ENCODE measurements at places on chromosomes 11 and 22.
A peak's percentile ranks its signal among the peaks of the same experiment; 100 is the strongest.

- DNase-seq, result no peak
Measured at GRCh38 chr11:42975180-42975529, 336.6 kb upstream of the API5 start.

- no peak for DNase-seq
Measured at GRCh38 chr11:3920148-3920852, 64.8 kb downstream of the STIM1 start.

DNA sequence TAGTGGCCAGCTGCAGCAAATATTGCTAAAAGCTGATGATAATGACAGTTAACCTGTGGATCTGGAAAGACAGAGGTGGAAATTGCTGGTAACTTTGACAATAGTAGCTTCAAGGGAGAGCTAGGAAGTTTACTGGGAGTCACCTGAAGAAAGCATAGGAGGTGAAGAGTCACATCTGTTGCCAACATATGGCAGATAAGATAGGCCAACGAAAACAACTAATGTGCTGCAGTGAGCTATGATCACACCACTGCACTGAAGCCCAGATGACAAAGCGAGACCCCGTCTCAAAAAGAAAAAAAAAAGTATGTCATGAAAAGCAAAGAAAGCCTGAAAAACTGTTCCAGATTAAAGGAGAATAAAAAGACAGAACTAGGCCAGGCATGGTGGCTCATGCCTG, 4.3 kb upstream of the PRDM10 start:
- no peak for DNase-seq

DNA sequence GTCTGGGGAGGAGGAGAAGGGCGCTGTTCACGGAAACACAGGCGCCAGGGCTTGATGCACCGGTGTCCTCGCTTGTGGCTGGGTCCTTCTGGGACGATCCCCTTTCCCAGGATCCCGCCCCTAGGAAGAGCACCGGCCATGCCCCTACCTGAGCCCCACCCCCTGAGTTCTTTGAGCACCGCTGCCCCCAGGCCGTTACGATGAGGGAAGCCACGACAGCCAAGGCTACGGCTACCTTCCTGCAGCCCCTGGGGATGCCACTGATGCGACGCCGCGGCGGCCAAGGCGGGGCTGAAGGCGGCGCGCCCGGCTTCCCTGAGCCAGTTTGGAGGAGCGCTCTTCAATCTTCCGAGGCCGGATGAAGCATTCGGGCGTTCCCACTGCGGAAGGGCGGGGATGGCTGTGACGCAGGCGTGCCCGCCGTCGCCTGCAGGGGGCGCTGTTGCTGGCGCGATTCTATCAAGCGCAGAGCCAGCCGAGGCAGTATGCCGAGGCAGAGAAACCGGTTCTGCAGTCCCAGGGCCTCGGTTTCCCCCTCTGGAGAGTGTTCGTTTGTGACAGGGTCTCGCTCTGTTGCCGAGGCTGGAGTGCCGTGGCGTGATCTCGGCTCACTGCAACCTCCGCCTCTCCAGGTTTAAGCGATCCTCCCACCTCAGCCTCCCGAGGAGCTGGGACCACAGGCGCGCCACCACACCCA, 9.7 kb upstream of the NEFH start:
- DNase-seq, result peak; percentile 45

GRCh38 chr11:98512938-98513337, 507.8 kb upstream of the CNTN5 start:
- DNase-seq, result no peak

- DNase-seq, result no peak
Measured at GRCh38 chr11:58639669-58640068, 17.2 kb downstream of the CNTF start.

DNA sequence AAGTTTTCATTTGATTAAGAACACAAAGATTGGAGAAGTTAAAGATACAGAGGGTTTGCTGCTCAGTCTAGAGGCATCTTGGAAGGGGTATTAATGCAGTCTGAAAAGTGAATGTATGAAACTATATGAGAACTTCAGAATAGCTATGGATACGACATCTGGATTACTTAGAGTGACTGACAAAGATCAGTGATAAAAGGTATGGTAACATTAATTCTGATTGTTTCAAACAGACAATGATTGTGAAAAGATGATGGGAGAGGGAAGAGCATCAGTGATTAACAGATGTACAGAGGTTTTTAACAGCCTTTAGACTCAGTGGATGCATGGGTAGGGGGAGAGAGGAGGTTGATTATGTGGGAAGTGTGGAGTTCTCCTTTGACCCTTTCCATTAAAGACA, 919.4 kb upstream of the CNTN5 start:
- no peak for DNase-seq

- DNase-seq, result no peak
Measured at GRCh38 chr22:35046744-35047462, 19.1 kb upstream of the ISX start.

GRCh38 chr11:20160425-20161229, at the start of gene DBX1:
DBX1 (minus strand) TSS chr11:20160475; CDS start chr11:20160324, 151 bp downstream.
- no peak for DNase-seq

DNA sequence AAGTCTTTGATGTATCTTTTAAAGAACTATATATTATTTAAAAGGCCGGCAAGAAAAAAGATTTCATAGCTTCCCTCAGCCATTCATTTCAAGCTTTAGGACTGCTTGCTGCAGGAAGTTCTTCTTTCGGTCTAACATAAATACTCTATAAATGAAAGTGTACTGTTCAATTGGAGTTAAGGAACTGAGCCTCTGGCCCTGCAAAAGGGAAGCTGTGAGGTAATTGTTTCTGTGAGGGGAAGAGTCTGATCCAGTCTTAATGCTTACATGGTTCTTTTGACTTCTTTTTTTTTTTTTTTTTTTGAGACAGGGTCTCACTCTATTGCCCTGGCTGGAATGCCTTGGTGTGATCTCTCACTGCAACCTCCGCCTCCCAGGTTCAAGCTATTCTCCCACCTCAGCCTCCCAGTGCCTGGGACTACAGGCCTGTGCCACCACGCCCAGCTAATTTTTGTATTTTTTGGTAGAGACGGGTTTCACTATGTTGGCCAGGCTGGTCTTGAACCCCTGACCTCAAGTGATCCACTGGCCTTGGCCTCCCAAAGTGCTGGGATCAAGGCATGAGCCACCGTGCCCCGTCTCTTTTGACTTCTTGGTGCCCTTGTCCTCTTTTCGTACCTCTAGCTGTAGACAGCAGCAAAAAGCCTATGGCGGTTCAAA, 4.7 kb upstream of the TRIM29 start:
- peak; percentile 72 for DNase-seq

DNA sequence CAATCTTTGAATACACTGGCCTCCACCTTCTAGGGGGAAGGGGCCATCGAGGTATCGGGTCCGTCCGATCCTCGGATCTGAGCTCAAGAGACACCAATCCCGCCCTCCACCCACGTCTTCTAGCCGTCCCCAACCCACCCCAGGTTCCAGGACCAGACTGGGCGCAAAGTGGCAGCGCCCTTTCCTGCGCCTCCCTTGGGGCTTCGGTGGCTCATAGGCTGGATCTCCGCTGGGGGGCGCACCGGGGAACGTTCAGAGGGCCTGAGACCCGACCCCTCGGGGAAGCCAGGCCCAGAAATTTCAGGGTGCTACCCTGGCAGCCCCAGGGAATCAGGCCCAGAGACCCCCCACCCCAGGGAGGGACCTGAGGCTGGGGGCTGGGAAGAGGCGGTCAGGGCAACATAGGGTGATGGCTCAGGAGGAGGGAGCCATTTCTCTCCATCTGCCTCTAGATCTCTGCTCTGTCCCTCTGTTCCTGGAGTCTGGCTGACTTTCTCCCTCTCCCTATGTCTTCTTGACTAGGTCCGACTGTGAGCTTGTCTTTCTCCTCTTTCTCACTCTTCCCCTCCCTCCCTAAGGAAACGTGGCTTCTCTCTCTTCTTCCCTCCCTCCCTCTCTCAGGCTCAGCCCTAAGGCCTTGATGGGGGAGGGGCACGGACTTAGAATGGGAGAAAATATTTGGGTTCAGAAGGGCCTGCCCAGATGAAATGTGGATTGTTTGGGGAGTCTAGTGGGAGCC, 1.1 kb downstream of the CREB3L1 start:
- DNase-seq, result no peak

- no peak for DNase-seq
Measured at GRCh38 chr22:39681038-39681861, 110.7 kb downstream of the CACNA1I start.

- no peak for DNase-seq
Measured at GRCh38 chr11:113243696-113244095, 70.7 kb upstream of the TTC12 start.

DNA sequence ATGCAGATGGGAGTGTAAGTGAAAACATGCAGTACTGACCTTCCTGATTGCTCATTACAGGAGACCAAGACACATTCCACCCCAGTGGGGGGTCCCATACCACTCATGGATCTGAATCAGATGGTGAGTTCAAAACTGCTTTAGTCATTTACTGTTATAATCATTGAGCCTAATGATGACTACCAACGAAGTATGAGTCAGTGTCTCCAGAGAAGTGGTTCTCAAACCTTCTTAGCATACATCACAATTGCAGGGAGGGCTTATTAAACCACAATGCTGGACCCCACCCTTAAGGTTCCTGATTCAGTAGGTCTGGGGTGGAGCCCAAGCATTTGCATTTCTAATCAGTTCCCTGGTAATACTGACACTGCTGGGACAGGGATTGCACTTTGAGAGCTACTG, 75.8 kb downstream of the CD44 start:
- DNase-seq, result no peak

DNA sequence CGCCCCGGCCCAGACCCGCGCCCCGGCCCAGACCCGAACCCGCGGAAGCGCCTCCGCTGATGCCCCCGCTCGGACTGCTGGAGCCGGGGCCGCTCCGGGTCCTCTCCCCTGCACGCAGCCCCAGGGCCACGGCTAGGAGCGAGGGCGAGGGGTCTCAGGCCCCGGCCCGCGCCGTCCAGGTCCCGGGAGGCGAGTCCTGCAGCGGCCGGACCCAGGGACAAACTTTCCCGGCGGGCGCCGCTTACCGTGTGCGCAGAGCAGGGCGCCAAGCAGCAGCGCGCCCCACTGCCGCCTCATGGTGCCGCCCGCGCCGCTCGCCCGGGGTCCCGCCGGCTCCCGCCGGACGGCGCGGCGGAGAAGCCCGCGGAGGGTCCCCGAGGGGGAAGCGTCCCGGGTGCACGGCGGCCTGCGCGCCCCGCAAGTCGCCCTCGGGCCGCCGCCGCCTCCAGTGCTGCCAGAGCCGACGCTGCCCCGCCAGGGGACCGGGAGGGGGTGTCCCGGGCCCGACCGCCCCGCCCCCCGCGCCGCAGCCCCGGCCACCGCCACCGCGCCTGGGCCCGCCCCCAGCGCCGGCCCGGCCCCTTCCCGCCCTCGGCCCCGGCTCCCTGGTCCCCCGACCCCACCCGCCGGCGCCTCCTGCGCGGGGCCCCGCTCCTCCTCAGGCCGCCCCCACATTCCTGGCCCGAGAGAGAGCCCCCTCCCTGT, at the start of gene LRP4:
Gene LRP4 (minus strand): TSS at position 468 of the 705 bp plus-strand sequence. CDS start 171 bp downstream, at position 297.
- no peak for DNase-seq

DNA sequence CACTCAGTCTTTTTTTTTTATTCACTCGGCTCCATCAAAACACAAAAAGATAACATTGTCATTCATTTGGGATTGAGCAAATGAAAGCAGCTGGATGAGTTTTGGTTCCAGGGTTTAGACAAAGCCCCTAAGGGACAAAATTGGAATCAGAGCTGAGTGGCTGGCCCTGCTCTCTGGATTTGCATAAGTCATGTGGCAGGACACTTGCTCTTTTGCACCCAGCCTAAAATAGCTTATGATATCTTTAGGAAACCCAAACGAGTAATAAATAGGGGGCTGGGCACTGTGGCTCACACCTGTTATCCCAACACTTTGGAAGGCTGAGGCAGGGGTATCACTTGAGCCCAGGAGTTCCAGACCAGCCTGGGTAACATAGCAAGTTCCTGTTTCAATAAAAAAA, 11.0 kb upstream of the TMEM121B start:
- no peak for DNase-seq

DNA sequence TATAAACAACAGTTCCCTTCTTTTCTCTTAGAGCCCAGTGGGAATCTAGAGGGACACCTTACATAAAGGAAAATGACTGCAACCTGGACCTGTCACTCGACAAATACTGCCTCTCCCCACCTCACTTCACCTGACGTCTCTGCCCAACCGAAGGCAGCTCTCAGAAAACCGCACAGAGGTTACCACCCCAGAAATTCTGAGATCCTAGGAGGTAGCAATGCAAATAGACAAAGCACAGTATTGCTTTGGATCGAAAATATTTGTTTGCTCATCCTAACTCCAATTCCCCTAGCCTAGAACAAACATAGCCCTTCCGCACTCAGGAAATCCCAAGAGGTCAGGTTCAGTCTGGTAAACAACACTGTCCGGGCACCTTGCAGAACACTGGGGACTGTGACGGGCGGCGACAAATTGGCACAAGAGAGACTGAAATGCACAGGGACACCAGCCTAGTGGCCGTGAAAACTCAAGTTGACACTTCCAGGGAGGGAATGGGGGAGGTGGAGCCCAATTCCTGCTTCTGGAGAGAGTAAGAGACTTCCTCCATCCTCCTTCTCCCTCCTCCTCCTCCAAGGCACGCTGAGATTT, 420 bp upstream of the TRIM44 start:
- no peak for DNase-seq

DNA sequence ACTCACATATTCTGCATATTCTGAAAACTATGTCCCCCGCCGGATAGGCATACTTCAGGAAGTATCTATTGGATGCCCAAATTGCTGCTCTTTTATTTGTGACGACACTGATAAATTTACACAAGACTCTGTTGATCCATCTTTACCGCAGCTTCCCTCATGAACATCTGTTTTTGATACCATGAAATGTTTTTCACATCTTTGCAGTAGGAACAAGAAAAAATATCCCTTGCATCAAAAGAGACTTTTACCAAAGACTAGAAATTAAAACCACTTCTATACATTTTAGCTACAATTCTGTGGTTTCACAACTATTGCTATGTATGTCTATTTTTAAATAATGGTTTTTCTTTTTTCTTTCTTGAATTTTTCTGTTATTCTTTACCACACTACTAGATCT, 15.3 kb downstream of the POU2AF2 start:
- DNase-seq, result no peak

GRCh38 chr11:27418356-27418755, 54.2 kb downstream of the LGR4 start:
- no peak for DNase-seq

DNA sequence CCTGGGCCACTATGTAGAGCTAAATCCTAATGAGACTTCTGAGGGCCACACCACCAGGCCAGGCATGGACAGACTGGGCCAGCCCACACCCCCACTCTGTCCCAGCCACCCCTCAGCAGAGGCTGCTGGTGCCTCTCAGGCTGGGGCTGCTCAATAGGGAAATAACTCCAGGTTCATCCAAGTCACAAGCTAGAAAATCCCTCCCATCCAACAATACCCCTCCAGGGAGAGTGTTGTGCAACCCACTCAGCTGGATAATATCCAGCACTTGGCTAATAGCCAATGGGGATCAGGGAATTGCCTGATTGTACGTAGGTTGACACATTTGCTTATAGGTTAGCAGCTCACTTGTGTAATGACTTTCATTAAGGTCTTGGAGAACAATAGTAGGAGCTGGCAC, 64.1 kb upstream of the WNT11 start:
- DNase-seq, result no peak

DNA sequence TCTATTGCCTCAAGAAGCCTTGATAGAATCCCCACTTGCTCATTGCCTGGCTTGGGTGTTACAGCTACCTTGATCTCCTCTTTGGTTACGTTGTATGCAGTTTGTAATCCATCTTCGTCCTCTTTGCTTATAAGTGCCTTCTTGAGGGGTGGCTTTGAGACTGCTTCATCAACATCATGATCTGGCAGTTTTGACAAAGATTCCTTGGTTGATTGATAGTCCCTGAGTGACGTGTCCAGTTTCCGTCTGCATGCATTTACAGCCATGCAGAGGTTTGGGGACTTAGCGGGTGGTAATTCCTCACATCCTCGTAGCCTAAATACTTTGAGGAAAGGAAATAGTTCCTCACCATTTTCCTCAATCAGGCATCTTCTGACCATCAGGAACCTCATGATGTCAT, 23.1 kb downstream of the NEU3 start:
- no peak for DNase-seq
